ENCODE measurements at places on chromosomes 6 and 20.

DNA sequence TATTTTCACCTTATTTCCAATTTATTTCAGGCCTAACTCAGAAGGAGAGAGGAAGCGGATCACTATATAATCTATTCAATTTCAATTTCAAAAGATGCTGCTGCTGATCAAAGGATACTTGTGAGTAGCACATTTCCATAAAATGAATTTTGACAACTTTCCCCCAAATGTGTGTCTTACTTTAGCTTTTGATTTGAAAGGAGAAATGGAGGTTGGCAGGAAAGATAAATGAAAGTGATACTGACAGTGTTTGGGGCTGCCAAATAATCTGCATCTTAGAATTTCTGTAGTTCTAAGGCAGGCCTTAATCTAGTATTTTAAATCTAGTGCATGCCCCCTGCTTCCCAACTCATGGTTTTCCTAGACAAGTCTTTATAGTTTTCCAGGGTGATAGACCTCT, 535.4 kb downstream of the DOK5 start:
- no peak for DNase-seq

DNA sequence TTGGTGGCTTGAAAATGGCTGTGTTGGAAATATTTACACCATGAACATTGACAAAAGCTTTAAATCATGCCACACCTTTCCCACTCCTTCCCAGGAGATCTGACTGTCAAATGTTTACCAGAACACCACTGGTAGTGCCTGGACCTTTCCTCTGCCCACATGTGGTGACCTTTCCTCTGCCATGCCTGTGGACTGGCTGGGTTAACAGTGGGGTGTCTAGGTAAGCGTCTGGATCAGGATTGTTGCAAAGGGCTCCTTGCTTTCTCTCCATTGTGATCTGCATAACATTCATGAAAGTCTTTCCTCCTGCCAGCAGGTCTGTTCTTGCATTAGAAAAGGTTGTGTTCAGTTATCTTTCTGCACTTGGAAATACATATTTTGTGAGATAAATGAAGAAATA, 572.7 kb downstream of the DHX35 start:
- no peak for DNase-seq

- no peak for DNase-seq
Measured at GRCh38 chr6:151502499-151502898, 8.7 kb downstream of the CCDC170 start.

DNA sequence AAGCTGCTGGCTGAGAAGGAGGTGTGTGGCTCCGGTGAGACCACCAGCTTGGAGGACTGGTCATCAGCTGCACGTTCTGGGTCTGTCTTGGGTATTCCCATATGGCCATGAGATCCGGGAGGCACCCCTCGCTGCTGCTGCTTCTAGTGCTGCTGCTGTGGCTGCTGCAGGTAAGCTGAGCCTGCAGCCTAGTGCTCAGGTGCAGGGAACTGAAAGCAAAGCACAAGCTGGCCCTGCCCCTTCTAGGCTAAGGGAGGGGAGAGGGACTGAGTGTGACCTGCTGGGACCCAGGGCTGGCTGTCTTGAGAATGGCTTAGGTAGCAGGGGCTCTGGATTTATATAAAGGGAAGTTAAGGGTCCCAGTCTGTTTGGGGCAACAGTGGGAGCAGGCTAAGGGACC, 403 bp downstream of the CDH26 start:
- DNase-seq: no peak

DNA sequence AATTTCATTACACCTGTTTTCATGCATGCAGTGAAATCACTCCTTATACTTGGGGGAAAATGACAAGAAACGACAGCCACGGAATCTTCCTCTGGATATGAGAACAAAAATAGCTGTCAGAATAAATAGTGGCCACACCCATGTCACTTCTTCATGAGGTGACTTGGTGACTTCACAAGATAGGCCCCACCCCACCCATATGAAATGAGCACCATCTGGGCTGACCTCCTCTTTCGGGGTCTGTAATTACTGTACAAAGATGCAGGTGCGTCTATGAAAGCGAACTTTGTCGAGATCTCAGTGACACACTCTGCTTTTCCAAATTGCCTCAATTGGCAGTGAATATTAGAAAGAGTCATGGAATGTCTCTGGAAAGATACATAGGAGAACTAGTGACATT, 184.2 kb upstream of the CCN2 start:
- DNase-seq: no peak

DNA sequence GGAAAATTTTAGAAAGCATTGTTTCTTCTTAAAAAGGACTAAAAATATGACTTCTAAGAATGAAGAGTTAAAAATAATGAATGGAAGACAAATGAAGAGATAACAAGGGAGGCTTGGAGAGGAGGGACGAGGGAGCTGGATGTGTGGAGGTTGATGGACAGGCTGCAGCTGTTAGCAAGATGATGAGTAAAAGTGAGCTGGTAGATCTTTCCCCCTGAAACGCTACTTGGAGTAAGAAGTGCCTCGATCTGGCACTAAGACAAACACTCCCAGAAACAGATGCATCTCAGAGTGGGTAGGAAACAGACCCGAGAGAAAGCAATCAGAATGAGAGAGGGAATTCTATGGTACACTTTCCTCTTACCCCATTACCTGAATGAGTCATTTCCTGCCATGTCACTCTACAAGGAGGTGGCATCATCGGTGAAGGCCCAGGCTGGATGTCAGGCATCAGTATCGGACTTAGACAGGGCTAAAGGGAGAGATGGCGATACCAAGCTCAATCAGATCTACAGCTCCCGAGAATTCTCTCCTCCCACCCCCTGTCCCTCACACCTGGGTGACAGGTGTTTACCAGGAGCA, 154.1 kb upstream of the BMP2 start:
- DNase-seq: no peak

DNA sequence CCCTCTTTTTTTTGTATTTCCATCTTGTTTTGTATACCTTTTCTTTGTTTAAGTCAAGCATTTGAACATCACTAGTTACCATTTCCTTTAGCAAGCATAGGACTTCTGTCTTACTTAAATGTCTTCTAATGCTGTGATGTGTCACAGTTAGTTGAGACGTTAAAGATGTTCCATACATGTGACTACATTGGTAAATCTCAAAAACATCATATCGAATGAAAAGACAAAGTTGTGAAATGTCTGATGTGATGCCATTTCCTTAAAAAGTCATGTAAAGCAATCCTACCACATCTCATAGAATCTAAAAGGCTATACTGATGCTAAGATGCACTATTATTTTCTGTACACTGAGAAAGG, 26.8 kb downstream of the SLC16A10 start:
- no peak for DNase-seq

DNA sequence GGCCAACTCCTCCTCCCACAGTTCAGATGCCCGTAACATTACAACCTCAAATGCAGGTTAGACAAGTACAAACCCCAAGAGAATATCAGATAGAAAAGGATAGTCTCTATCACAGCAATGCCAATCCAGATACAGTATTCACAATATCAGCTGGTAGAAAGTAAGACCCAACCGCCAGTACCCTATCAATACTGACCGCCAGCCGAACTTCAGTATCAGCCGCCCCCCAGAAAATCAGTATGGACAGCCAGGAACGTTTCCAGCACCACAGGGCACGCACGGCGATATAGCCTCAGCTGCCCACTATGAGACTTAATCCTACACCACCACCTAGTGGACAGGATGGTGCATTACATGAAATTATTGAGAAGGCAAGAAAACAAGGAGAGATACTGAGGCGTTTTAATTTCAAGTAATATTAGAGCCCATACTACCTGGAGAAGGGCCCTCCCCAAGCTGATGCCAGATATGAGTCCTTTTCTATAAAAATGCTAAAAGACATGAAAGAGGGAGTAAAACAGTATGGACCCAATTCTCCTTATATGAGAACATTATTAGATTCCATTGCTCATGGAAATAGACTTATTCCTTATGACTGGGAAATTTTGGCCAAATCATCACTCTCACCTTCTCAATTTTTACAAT, 17.6 kb upstream of the EIF2S2 start:
- peak; percentile 54 for DNase-seq

DNA sequence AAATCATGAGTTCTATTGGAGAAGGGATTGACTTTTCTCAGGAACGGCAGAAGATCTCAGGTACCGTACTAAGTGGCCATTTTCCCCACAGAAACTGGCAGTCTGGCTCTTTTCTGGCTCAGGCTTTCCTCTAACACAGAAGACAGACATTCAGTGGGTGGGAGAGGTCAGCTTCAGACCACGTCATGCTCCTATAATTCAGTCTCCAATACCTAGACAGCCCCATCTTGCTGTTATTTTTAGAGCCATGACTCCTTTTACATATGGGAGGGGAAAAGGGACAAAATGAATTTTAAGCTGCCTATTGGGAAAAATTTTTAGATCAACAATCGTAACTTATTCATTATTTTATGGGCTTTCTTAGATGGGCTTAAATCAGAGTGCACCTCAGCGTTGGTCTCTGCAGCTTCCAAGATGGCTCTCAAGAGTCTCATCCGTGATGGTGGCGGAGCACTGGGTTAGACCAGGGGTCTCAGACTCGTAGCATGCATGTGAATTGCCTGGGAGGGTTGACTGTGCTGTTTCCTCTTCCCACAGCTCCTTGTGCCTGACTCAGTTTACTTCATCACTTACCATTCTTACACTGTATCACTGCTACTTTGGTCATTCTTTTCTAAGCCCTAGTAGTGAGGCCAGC, 86.9 kb downstream of the TCP11 start:
- no peak for DNase-seq

DNA sequence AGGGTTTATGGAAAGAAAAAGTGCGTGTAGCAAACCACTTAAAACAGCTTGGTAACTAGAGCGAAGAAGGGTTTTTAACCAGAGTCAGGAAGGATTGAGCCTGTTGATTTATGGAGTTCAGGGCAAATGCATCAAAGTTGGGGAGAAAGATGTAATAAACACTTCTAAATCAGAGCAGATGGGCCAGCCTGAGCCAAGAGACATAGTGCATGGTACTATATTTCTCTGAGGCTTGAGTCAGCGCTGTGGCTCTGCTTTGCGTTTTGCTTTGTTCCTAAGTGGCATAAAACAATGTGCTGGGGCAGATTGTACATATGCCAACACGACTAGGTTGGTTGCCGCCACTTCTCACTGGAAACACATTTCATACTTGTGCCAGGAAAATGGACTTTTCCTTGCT, 111.3 kb downstream of the BCKDHB start:
- peak; percentile 49 for DNase-seq

DNA sequence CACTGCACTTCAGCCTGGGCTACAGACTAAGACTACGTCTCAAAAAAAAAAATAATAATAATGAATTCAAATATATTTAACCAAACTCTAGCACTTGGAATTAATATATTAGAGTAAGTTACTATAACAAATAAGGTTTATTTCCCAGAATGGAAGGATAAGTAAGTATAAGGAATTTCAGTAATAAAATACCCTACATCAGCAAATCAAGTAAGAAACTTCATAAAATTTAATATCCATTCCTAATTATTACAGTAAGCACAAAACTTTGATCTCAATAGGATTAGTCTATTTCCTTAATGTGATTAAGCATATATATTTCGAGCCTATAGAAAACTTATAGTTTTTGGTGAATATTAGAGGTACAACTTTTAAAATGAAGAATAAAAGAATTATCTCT, 36.7 kb upstream of the SDHAF4 start:
- no peak for DNase-seq

DNA sequence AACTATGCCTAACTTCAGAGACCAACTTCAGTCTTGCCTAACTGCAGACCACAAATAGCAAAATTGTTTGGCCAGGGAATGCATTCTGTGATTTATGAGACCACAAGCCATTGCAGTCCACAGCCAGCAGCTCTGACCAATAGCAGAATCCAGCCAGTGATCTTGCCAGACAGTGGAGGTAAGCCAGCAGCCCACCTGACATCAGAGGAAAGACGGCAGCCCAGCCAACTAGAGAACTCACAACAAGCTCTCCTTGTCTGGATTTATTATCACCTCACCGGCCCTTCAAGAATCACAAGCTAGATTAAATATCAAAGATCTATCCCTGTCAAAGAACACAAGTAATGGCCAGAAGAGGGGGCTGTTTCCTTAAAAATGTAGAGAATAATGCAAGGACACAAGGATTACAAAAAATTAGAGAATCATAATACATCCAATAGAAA, 66.5 kb upstream of the SLC35F1 start:
- DNase-seq: no peak

GRCh38 chr6:167532410-167533288, 207.8 kb downstream of the TTLL2 start:
- no peak for DNase-seq

DNA sequence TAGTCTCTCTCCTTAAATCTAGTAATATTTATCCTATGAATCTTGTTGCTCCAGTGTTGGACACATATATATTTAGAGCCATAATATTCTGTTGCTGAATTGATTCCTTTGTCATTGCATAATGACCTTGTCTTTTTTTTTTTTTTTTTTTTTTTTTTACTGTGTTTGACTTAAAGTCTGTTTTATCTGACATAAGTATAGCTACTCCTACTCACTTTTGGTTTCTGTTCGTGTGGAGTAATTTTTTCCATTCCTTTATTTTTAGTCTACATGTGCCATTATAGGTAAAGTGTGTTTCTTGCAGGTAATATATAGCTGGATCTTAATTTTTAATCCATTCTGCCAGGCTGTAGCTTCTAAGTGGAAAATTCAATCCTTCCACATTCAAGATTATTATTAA, 166.5 kb downstream of the GMDS start:
- no peak for DNase-seq

DNA sequence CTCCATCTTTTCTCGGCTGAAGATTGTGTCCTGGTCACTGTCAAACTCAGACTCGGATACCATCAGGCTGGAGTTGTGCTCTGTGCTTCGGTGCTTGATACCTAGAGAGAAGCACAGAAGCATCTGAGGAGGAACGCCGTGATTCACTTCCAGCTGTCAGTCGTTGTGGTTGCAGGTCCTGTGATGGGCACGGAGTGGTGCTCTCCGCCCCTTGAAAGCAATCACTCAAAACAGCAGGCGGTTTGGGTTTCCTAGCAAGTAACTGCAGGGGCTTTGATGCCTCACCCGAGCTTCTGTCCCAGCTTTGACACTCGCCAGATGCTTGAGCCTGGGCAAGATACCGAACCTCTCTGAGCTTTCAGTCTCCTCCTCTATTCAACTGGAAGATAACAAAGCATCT, 52.5 kb downstream of the ALDH5A1 start:
- DNase-seq: no peak

GRCh38 chr6:107670792-107671199, 153.3 kb downstream of the SCML4 start:
- DNase-seq: peak; percentile 78

GRCh38 chr6:162532283-162533008, 195.1 kb downstream of the PRKN start:
- no peak for DNase-seq

- DNase-seq: no peak
Measured at GRCh38 chr20:13024596-13024995, 15.8 kb downstream of the SPTLC3 start.

GRCh38 chr6:25176466-25176865, 102.7 kb upstream of the CARMIL1 start:
- no peak for DNase-seq
